ENCODE measurements at places on chromosomes 12 and 14. TPM values are rescaled to one million over a fixed set of nuclear protein-coding genes. Genes with fewer than 3 reads are reported as not detected.

GRCh38 chr12:114975640-114976310 is 291.8 kb upstream of the TBX3 start:
- no peak for DNase-seq

- DNase-seq: no peak
These were observed 393.2 kb upstream of the ATXN7L3B start for GRCh38 chr12:74144396-74144795.

GRCh38 chr14:89214221-89214965 is 202.6 kb downstream of the FOXN3 start:
- DNase-seq: no peak

GRCh38 chr12:124829008-124829707 is 34.5 kb downstream of the SCARB1 start:
- no peak for DNase-seq

- no peak for DNase-seq
These were observed 179.0 kb downstream of the SLC15A4 start for GRCh38 chr12:128644664-128645296.

- DNase-seq: no peak
These were observed at the start of gene MFAP5 for GRCh38 chr12:8662593-8662992. Gene MFAP5, minus strand, starts transcription at chr12:8662826. Its CDS starts 722 bp downstream, at chr12:8662104.

GRCh38 chr14:103527408-103528145 is 1.4 kb upstream of the TRMT61A start:
- no peak for DNase-seq

- DNase-seq: no peak
These were observed 715.7 kb downstream of the NRXN3 start for GRCh38 chr14:78885884-78886283.

- no peak for DNase-seq
These were observed 20.5 kb downstream of the CKB start for GRCh38 chr14:103501921-103502669.

GRCh38 chr12:108117163-108117849 is 11.8 kb upstream of the WSCD2 start:
- DNase-seq: no peak

- DNase-seq: no peak
These were observed 74.2 kb upstream of the PYGL start for GRCh38 chr14:51018521-51018920.

DNA sequence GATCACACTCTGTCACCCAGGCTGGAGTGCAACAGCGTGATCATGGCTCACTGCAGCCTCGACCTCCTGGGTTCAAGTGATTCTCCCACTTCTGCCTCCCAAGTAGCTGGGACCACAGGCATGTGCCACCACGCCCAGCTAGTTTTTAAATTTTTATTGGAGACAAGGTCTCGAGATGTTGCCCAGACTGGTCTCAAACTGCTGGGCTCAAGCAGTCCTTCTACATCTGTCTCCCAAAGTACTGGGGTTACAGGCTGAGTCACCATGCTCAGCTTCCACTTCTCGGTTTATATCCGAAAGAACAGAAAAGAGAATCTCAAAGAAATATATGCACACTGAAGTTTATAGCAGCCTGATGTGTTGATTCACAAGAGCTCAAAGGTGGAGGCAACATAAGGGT is 107.5 kb downstream of the SCARB1 start:
- DNase-seq: no peak

DNA sequence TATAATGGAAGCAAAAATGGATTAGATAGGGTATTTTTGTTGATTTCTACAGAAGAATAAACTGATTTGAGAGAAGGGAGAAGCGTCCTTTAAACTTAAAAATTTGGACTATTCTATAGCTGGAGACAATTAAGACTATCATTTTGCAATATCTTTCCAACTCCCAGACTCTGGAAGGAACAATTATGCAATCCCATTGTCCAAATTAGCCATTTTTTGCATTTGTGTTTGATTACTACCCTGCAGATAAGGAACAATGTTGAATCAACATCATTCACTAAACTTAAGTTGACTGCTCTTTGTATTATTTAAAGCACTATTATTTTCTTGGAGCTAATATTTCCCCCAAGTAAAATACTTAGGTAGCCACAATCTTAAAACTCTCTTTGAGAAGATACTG is 34.8 kb upstream of the SELPLG start:
- DNase-seq: no peak

- no peak for DNase-seq
These were observed 45.8 kb downstream of the ETV6 start for GRCh38 chr12:11695321-11695720.

GRCh38 chr12:117518594-117519270 is 157.3 kb upstream of the NOS1 start:
- DNase-seq: no peak

- DNase-seq: no peak
These were observed 119.7 kb downstream of the SLC25A47 start for GRCh38 chr14:100442498-100443490.

- no peak for DNase-seq
These were observed 17.4 kb upstream of the LEMD3 start for GRCh38 chr12:65152012-65152411.

- no peak for DNase-seq
These were observed 14.5 kb upstream of the KLRD1 start for GRCh38 chr12:10293151-10293550.

GRCh38 chr14:99237288-99237687 is 34.7 kb downstream of the BCL11B start:
- no peak for DNase-seq

DNA sequence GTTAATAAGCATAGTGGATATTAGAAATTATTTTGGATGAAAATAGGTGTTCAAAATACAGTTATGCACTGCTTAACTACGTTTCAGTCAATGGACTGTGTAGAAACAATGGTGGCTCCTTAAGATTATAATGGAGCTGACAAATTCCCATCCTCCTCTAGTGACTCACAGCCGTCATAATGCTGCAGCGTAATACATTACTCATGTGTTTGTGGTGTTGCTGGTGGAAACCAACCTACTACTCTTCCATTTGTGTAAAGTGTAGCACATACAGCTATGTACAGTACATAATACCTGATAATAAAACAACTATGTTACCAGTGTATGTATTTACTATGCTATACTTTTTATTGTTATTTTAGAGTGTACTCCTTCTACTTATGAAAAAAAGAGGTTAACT is 111.2 kb upstream of the TMCC3 start:
- no peak for DNase-seq

- DNase-seq: no peak
These were observed 237.3 kb upstream of the GRIP1 start for GRCh38 chr12:66916189-66916588.

DNA sequence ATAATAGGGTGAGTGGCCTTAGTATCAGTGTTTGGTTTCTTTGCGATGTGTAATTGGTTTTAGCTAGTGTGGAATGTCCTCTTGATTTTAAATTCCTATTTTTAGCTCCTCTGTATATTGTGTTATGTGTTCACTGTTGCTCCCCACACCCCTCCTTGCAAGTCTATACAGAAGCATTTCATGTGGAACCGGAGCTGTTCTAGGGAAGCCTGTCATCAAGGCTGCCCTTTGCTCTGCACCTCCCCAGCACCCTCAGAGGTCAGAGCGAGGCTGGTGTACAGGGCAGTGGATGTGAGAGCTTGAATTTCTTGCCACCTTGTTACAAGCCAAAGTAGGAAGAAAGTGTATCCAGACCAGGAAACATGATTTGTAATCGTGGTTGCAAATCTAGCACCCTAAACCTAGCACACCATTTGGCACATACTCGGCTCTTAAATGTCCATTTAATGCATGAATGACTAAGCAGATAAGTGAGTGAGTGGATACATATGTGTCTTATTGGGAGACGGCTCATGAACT is 376.8 kb downstream of the RGS6 start:
- no peak for DNase-seq

DNA sequence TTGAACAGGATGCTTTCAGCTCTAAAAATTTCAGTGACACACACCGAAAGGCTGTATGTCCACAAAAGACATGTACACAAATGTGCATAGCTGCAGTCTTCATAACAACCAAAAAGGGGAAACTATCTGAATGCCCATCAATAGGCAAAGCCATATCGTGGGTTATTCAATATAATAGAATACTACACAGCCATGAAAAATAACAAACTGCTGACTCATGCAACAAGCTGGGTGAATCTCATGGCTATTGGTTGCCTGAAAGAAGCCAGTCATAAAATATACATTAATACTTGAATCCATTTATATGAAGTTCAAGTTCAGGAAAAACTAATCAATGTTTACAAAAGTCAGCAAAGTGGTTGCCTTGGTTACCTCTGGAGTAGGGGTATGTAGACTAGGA is 58.4 kb upstream of the RIN3 start:
- no peak for DNase-seq

DNA sequence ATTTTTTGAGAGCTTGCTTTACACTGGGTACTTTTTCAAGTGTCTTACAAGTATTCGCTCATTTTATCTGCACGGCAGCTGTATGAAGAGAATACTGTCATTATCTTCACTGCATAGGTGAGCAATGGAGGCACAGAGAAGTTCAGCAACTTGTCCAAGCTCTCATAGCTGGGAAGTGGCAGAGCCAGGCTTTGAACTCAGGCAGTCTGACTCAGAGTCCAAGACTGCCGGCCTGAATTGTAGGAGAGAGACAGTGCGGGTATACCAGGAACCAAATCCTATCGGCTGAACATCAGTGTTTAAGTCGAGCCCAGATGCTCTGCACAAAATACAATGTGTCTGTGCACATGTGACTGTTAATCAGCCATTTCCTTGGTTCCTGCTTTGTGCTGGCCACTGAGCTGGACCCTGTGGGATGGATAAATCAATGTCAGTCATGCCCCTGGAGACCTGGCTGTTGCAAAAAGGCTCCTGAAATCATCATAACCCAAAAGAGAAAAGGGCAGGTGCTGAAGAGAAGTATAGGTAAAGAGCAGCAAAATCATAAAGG is 474.6 kb downstream of the DPF3 start:
- DNase-seq: no peak

DNA sequence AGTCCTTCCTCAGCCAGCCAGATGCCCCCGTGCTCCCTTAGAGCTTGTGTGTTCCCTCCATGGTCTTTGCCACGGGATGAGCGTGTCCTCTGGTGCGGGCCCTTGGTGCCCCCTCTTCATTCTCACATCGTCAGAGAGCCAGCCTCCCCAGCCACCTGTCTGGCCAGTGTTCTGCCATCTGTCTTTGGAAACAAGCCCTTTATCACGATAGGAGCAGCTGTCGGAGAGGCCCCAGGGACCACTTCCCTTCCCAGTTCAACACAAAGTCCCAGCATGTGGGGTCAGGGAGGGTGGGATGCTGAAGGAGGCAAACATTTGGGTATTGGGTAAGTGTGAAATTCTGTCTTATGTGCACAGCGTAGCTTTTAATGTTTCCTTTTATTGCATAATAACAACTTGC is 44.5 kb downstream of the DYNC1H1 start:
- DNase-seq: no peak

DNA sequence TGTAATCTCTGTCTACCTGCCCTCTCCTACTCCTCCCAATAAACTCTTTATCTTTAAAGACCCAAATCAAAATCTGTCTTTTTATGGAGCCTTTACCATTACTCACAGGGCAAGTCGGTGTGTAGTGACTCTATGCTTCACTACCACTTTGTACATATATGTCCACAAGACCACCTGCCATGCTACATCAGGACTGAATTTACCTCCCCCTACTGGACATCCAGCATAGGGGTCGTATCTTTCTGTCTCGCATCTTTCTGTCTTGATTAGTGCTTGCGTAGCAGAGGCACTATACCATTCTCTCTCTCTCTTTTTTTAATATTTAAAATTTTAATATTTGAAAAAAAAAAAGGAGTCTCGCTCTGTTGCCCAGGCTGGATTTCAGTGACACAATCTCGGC is 587.5 kb downstream of the SOX5 start:
- DNase-seq: no peak

DNA sequence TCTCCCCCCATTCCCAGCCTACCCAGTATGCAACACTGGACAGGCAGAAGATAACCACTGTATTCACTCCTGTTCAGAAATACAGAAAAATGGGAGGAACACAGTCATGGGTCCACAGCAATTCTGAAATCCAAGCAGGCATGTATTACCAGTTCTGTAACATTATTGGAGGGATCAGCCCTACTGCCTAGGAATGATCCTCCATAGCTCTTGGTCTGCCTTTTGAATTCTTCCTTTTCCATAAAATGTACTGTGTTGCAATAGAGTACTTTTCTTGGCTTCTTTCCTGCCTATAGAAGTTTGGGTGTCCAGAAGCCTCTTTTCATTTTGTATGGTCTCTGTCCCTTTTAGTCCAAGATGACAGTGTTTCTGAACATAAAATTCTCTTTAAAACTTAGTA is 46.5 kb downstream of the SPATS2 start:
- no peak for DNase-seq

DNA sequence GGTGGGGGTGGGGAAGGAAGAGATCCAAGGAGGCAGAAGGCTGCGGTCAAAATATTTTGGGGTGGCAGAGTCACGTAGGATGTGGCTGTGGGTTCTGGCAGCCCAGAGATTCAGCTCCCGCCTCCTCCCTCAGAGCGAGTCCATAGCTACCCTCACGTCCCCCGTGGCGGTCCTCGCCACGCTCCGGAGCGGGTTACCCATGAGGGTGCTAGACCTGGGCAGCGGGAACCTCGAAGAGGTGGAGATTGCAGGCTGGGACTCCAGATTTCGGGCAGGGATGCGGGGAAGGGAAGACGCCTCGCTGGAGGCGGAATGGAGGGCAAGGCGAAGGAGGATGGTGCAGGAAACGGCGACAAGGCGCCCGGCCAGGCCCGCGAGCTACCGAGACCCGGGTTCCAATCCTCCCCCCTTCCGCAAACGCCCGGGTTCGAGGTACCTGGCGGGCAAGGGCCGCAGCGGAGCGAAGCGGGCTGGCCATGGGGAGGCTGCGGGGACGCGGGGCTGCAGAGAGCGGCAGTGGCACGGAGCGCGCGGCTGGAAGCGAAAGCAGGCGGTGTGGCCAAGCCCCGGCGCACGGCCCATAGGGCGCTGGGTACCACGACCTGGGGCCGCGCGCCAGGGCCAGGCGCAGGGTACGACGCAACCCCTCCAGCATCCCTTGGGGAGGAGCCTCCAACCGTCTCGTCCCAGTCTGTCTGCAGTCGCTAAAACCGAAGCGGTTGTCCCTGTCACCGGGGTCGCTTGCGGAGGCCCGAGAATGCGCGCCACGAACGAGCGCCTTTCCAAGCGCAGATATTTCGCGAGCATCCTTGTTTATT is 46.2 kb downstream of the BCAT1 start:
- DNase-seq: no peak

The HEATR5A gene
- polyA plus RNA-seq: 11.9 TPM

The NFE2 gene
- polyA plus RNA-seq: 0.05 TPM

The SYT10 gene
- polyA plus RNA-seq: 0.08 TPM

The PDE3A gene
- polyA plus RNA-seq: 4.8 TPM

The LAG3 gene
- polyA plus RNA-seq: 4.7 TPM

The DIO3 gene
- polyA plus RNA-seq: 3.1 TPM

Data from ovary (tissue), 10 donors.